ENCODE measurements at places on chromosomes 11 and 22. TPM values are rescaled to one million over a fixed set of nuclear protein-coding genes. Genes with fewer than 3 reads are reported as not detected.

- DNase-seq = no peak
Measured at GRCh38 chr11:23974601-23975000, 522.3 kb upstream of the LUZP2 start.

DNA sequence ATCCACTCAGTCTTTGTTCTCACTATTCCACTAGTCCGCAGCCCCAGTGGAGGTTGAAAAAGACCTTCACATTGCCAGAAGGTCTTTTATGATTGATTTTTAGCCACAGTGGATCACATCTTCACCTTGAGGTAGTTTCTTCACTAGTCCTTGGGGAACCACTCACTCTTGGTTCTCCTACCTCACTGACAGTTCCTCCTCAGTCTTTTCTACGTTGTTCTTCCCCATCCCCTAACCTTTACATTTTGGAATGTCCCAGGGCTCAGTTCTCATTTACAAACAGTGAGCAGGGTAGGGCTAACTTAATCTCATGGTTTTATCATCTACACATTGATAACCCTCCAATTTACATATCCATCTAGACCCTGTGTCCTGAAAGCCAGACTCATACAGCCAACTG, 316.4 kb upstream of the SORL1-AS1 start:
- no peak for DNase-seq

DNA sequence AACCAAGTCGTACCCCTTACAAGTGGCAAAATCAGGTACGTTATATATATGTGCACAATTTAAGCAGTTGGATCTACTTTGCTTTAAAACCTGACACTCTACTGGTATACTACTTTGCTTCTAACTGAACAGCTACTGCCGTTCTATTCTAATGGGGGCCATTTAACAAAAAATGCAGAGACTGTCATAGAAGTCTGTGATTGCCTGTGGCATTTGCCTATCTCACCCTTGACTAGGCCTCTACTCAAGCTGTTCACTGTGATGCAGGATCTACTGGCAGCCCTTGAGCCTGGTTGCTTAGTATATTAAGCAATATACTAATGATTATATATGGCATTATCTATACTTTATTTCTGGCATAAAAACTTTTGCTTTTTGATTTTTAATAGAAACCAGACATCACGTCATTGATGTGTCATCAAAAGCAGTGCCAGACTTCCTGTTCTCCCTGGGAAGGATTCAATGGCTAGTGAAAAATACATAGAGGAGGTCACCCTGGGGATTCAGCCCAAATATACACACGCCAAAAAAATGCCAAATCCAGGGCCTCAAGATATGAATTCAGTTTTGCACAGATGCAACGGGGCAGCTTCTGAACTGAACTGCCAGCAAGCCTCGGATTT, 40.0 kb upstream of the FIBIN start:
- no peak for DNase-seq

Gene SCGB1C1
- 0.56 TPM for polyA plus RNA-seq

DNA sequence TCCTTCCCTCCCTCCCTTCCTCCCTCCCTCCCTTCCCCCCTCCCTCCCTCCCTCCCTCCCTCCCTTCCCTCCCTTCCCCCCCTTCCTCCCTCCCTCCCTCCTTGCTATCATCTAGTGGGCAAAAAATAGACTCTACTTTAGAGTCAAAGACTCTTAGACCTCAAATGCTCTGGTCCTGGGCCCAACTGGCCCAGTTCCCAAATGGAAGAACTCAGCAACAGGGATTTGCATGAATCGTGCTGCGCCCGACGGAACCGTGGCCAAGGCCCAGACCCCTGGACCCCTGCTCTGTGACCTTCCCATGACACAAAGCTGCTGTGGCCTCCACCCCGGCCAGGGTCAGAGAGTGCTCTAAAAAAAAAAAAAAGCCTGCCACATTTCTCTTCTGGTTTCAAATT, 97.4 kb downstream of the WNT7B start:
- no peak for DNase-seq

DNA sequence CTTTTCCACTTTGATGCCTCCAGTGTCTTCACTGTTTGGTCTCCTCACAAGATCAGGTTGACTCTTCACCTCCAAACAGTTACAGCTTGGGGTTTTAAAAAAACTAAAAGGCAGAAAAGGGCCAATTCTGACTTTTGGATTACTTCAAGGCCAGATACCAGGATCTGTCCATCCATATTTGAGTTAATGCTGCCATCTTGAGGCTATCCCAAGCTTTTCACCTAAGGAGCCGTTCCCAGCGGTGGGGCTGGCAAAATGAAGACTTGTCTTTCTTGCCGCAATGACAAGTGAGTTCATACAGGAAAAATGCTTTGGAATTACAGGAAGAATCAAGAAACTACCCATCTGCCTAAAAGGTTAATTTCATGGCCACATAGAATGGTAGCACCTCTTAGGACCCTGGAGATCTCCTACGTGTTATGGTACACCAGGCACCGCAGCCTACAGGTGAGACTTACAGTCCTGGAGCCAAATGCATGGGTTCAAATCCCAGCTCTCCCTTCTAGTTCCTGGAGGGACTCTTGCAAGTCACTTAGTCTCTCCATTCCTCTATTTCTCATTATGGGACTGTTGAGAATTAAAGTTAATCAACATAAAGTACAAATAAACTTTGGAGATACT, 6.0 kb upstream of the OR5B21 start:
- DNase-seq = peak; percentile 17

GRCh38 chr11:103602840-103603239, 433.6 kb upstream of the DDI1 start:
- no peak for DNase-seq

Gene TYMP
- polyA plus RNA-seq = 2.2 TPM

Gene VEGFB
- 92.3 TPM for polyA plus RNA-seq

Gene TMEM191C
- polyA plus RNA-seq = 2.3 TPM

Gene RIBC2
- 8.8 TPM for polyA plus RNA-seq

DNA sequence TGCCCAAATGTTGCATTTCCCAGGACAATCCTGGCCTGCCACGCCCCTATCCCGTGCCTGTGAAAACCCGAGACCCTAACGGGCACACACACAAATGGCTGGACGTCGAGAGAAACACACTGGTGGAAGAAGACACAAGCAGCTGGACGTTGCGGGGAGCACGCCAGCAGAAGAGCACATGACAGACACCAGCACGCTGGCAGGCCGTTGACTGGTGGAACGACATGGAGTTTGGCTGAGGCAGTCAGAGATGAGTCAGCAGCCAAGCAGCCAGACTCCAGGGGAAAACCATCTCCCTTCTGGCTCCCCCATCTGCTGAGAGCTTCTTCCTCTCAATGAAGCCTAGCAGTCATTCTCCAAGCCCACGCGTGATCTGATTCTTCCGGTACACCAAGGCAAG, 606.7 kb upstream of the LRRC4C start:
- DNase-seq = no peak

Gene PGR
- 0.07 TPM for polyA plus RNA-seq

Gene ENTHD1
- polyA plus RNA-seq = not detected

DNA sequence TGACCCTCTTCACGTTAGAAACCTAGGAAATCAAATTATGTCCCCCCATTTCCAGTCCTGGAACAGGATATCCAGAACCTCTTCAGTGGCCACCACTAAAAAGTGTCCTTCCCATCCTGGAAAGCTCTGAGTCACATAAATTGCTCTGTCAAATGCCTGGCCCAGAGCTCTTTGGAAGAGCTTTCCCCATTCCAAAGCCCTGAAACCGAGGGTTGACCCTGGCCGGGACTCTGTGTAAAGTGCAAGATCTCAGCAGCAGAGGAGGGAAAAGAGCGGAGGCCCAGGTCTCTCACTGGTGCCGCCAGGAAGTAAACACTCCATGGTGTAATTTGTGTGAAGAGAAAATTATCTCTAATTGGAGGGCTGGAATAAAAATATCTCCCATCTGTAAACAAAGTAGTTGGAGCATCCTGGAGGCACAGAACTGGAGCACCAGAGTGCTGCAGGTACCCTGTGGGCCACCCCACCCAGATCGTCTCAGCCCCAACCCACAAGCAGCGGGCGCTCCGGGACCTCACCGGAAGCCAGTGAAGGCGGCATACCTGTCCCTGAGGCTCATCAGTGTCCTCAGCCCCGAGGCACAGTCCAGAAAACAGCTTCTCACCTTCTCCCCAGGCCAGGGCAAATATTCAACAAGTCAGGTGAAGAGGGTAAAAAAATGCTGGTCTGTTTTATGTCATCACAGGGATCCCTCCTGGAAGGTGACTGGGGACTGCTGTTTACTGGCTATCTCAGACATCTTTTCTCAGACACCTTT, 4.7 kb upstream of the JAM3 start:
- DNase-seq = no peak

Gene HTR3B
- 0.19 TPM for polyA plus RNA-seq

GRCh38 chr11:8759634-8760033, 77.0 kb downstream of the RPL27A start:
- DNase-seq = no peak

Gene ESAM
- polyA plus RNA-seq = 69.4 TPM

All from renal pelvis (tissue), 12 donors.